Fibroblast of upper back skin (primary cell): ENCODE measurements at places on chromosomes 5 and 9.
A peak's percentile ranks its signal among the peaks of the same experiment; 100 is the strongest.

DNA sequence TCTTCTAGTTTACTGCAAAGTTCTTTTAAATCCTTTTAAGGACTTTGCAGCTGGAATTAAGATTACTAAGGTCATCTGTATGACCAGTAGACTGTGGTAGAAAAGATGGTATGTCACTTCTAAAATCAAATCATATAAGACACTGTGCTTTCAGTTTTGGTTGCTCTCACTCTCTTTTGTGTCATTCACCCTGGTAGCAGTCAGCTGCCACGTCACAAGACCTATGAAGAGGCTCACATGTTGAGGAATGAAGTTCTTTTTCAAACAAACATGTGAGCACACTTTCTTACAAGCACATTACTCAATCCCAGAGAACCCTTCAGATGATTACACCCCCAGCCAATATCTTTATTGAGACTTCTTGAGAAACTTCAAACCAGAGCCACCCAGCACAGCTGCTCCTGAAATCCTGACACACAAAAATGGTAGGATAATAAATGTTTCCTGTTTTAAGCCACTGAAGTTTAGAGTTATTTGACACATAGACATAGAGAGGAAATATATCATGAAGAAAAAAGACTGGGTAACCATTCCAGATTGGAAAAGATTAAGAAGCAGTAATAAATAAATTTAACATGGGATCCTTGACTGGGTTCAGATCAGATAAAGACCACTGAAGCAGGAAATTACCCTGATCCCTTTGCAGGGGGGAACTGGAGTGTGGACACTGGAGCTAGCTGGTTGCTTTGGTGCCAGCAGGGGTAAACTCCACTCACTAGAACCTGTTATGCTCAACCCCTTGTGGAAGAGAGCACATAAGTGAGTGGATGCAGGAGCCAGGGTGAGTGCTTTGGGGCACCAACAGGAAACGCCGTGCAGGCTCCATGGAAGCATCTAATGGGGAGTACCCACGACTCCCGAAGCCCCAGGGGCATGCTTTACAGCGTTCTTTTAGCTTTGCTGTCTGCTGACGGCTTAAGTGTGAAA lies 64.1 kb downstream of the SLCO4C1 start:
- DNase-seq = no peak

GRCh38 chr5:180287868-180288267 lies 4.0 kb downstream of the MAPK9 start:
- no peak for DNase-seq

- peak; percentile 68 for DNase-seq
Observed at GRCh38 chr9:124284237-124284831, 26.6 kb downstream of the NEK6 start.

DNA sequence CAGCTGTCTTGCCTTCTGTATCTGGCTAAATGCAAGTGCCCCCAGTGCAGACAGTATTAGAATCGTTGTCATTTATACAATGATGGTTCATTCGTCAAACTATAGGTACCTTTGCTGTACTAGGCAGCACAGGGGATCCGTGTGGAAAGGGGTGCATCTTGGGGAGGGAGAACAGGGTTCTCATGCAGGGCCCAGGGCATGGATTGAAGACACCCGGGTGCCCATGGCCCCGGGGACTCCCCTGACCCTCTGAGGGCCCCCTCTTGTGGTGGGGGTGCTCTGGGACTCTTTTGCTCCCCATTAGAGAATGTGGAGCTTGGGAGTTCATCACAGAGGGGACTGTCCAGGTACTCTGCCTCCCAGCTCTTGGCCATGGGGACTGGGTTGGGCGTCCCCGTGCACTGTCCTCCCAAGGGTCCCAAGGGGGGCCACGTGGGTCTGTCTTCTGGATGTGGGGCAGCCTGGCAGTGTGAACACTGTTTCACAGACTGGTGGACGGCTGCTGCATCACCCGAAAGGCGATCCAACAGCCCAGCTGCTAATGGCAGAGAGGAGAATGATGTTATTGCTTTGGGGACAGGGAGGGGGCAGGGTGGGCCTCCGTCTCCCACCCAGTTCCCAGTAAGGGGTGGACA lies 36.9 kb upstream of the RXRA start:
- no peak for DNase-seq

- DNase-seq = peak; percentile 90
Observed at GRCh38 chr9:15510789-15511575, at the start of gene PSIP1. Gene PSIP1 (minus strand): TSS chr9:15510970. CDS start chr9:15510188, 782 bp downstream.

GRCh38 chr5:128196791-128197190 lies 113.2 kb downstream of the SLC12A2 start:
- peak; percentile 20 for DNase-seq

DNA sequence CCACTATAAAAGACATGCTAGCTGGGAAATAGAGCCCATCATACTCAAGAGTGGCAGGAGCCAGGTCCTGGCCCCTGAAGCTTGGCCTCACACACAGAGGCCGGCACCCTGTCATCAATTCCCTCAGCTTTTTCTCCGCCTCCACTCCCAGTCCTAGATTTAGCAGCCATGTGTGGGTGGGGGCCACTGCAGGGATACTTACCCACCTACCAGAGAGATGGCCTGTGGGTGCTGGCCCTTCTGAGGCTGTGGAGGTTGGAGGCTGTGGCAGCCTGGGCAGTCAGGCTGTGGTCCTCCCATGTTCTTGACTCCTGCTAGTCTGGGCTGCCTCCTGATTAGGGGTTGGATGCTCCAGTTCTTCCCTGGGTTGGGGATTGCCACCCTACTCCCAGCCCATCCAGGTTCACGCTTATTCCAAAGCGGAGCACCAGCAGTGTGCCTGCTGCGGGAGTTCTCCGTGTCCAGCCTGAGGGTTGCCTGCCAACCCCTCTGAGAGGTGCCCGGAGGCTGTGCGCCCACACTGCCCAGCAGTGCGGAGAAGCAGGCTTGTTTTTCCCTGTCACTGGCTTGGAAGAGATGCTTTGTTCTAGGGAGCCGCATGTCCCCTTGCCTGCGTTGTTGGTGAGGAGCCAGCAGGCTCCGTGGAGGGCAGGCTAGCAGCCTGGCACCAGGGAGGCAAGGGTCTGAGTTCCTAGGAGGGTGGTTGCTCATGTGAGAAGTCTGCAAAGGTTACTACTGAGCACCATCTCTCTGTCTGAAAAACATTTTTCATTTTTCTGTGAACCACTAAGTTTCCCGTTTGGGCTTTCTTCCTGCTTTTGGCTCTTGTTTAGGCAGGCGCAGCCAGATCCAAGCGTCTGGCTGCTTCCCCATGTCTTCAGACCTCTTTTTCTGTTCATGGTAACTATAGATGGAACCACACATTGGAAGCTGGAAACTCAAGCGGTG lies 7.5 kb downstream of the SLC22A5 start:
- DNase-seq = no peak

DNA sequence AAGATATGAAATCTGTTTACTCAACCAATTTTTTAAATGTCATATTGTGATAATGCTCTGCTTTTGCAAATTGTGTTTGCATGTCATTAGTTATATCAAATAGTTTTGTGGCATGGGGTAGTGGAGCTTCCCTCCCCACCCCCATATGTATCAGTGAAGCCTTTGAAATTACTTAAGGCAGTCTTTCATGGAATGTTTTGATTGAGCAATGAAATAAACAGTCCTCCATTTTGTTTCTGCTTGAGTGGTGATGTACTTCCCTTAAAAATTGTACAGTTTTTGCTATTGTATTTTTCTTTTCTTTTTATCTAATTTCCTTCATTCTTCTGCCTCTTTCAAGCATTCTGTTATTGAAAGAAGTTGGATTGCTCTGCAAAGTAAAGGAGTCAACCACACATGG lies 3.5 kb downstream of the SOWAHA start:
- no peak for DNase-seq

DNA sequence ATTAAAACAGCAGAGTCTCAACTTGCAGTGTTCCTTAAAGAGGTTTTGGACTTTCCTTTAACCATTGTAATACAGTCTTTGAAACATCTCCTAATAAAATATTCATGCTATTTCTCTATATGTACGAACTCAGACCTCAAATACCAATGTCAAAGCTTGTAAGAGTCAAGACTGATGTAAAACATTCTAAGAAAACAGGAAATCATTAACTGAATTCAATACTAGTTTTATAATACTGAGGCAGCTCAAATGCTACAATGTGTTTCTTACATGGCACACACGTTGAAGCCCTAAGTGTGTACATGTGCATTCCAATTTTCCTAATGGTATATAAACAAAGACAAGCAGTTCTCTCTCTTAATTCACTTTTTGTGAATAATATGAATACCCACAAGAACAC lies 11.6 kb downstream of the PSIP1 start:
- DNase-seq = no peak

- no peak for DNase-seq
Observed at GRCh38 chr9:74205056-74205455, 292.1 kb upstream of the RORB start.

GRCh38 chr5:167442922-167443321 lies 848.5 kb upstream of the WWC1 start:
- peak; percentile 64 for DNase-seq

DNA sequence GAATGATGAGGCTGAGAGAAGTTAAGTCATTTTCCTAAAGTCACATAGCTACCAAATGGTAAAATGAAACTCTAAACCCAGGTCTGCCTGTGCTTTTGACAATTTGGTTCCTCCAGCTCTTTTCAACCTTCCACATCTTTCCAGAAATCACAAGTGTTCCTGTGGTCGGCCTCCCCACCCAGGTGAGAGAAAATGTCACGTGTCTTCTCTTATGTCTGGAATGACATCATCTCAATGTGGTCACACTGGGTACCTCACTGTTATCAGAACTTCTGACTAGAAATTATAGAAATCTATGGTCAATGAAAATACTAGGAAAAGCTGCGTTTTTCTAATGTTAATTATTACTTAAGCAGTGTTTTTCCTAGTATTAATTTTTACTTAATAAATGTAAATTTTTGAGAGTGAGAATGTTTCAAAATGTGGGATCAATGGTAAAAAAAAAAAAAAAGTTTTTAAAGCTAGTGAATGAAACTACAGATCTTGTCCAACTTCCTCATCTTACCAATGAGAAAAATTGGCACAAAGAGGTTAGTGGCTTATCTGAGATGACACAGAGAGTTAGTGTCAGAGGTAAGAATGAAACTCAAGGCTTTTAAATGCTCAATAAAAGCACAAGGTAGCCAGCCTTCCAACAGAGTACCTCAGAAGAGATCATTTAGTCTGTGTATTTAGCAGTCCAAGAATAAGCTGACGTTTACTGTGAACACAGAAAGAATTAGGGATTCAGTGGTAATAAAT lies 228.7 kb upstream of the NR4A3 start:
- no peak for DNase-seq

DNA sequence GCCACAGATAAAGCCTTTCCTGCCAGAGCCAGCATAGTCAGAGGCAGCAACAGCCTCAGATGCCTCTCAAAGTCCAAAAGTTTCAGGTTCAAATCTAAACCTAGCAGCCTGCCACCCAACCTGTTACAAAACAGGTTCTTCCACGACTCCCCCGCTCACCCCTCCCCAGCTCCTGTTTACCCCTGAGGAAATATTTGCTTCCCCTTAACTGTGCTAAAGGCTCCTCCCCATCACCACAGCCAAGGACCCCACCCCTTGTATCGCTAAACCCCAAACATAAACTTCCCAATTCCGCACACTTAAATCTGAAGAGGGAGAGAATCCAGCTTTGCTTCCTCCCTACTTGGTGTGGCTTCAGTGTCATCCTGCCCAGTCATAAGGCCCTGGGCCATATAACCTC lies 15.4 kb upstream of the VDAC1 start:
- DNase-seq = no peak

DNA sequence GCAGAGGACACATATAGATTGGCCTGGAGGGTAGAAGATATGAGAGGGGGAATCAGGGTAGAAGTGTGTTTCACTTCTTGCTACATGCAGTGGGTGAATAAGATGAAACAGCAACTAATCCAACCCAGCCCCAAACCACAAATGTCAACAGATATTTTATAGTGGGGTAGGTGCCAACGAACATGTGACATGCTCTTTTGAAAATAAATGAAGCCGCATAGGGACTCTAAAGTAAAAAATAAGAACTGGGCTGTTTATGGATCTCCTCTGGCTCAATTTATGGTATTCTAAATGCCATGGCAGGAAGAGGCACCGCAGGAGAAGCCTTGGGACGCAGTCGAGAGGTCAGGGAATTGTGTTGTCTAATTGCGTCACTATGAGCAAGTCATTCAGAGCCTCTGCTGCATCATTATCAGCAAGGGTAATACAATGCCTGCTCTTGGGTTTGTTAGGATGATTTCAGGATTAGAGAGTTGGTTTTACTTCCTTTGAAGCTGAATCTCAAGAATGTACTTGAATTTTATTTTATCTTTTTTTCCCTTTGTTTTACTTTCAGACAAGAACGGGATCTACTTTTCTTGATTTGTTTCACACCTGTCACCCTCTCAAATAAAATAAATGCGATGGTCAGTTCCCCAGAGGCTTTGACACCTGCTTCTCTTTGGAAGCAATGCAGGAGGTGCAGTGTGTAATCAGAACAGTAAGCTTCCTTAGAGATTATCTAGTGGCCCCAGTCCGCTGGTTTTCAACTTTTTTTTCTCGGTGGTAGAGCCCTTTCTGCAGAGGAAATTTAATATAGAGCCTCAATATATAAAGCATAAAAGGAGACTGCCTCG lies 375.6 kb upstream of the CLINT1 start:
- peak; percentile 32 for DNase-seq

DNA sequence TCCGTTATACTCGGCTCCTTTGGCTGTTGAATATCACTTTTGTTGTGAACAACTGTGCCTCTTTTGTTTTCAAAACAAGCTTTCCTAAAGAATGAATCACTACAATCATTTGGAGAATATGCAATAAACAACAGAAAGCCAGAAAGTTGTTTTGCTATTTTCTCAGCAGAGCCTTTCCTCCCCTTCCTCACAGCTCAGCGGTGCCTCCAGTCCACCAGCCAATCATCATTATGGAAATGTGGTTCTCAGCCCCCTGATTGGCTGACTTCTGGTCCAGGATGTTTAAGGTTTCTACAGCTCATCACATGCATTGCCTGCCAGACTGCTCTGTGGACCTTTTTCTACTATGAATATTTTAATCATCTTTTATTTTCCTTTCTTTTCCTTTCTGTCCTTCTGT lies 9.1 kb upstream of the ZNF608 start:
- no peak for DNase-seq

GRCh38 chr5:179271821-179272325 lies 73.4 kb downstream of the ADAMTS2 start:
- DNase-seq = no peak

DNA sequence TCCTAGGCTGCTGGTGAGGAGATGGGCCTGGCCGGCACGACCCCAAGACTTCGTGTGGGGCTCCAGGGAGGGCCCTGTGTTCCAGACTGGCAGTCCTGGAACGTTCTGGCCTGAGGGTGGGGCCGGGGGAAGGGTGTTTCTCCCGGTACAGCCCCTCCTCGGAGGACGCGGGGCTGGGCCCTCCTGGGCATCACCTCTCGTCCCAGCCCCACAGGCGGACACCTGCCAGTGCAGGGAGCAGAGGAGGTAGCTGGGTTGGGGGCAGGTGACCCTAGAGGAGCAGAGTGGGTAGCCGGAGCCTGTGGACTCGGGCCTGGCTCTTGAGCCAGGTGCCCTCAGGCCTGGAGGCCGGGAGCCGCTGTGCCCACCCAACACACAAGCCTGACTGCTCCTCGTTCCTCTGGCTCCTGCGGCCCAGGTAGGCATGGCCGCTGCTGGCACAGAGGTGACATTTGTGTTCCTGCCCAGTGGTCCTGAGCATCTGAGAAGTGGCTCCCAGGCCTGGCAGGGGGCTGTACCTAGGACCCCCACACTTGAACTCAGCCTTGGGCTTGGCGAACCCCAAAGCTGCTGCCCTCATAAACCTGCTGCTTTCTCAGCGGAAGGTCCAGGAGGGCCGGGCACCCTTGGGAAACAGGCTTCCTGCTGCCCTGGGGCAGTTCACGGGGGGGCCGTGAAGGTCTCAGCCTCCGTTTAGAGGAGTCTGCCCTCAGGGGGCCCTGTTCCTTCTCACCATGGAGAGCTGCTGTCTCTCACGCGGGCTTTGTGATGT lies 817 bp downstream of the SLC6A19 start:
- DNase-seq = no peak

GRCh38 chr5:84805473-84805872 lies 420.8 kb upstream of the EDIL3 start:
- no peak for DNase-seq
